ENCODE measurements at places on chromosomes 5 and 9. TPM values are rescaled to one million over a fixed set of nuclear protein-coding genes. Genes with fewer than 3 reads are reported as not detected.

The LHX3 gene
- not detected for total RNA-seq

The MAMDC2 gene
- not detected for total RNA-seq

The GABRA6 gene
- not detected for total RNA-seq

The FOXD4L3 gene
- not detected for total RNA-seq
